ENCODE measurements at places on chromosomes 11 and 22.

- peak; percentile 61 for DNase-seq
Observed at GRCh38 chr11:105034813-105035620, at the start of gene CASP1. CASP1 (minus strand) TSS chr11:105035144; CDS start chr11:105035113, 31 bp downstream.

GRCh38 chr11:35622070-35622469 is 3.8 kb downstream of the FJX1 start:
- no peak for DNase-seq

DNA sequence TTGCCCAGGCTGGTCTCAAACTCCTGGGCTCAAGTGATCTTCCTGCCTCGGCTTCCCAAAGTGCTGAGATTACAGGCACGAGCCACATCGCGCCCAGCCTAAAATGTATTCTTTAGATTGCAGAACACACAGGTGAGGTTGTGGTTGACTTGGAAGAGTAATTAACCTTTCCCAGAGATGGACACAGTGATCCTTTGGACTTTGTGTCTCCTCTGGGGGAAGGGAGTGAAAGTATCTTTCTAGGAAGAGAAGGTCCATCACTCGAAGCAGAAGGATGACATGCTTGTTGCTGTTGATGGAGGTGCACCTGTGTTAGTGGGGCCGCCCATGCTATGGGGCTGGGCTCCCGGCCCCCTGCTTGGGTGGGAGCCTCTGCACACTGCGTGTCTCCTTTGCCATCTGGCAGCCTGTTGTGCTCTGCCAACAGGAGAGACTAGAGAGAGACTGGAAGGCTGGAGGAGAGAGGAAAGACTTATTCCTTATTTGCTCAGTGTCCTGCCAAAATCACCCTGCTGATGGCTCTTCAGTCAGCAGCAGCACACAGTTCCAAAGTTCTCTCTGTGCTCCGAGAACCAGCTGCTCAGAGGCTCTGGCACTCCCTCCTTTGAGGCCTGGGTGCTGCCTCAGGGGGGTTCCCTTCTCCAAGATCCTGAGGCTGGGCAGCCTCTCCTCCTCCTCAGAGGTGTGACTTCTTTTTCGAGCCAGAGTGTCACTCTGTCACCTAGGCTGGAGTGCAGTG is 33.1 kb upstream of the CYB5R3 start:
- DNase-seq = no peak

DNA sequence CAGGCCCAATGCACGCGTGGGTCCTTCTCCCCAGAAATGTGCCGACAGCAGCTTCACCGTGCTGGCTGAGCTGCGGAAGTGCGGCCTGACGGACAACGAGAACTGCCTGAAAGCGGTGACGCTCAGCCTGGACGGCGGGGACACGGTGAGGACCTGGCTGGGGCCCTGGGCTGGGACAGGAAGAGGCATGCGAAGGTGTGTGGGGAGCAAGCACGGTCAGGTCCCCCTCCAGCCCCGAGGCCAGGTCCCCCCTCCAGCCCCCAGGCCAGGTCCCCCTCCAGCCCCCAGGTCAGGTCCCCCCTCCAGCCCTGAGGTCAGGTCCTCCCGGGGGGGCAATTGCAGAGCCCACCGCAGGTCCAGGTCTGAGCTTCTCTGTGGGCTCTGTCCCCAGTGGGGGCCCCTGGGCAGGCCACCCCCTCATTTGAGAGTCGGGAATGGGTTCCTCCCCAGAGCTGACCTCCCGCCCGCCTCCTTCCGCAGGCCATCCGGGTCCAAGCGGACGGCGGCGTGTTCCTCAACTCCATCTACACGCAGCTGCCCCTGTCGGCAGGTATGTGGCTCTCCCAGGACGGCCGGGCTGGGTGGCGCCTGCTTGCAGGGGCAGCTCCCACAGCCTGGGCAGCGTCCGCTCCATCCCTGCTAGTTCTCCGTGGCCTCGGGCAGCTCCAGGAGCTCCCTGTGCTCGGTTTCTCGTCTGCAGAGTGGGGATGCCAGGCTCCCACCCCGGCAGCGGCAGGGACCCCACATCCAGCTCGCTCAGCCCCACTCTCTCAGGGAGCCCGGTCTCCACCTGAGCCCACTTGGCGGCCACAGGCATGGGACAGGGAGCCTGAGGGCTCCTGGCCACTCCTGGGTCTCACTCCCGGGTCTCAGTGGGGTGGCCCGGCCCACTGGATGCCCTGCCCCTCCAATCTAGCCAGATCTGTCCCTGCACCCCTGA is 7.9 kb downstream of the MUC5B start:
- DNase-seq = peak; percentile 26

GRCh38 chr22:39574779-39575551 is 4.4 kb downstream of the CACNA1I start:
- no peak for DNase-seq

- DNase-seq = no peak
Observed at GRCh38 chr11:2426826-2427521, 17.3 kb downstream of the TRPM5 start.

GRCh38 chr11:58640386-58641023 is 18.0 kb downstream of the CNTF start:
- no peak for DNase-seq

DNA sequence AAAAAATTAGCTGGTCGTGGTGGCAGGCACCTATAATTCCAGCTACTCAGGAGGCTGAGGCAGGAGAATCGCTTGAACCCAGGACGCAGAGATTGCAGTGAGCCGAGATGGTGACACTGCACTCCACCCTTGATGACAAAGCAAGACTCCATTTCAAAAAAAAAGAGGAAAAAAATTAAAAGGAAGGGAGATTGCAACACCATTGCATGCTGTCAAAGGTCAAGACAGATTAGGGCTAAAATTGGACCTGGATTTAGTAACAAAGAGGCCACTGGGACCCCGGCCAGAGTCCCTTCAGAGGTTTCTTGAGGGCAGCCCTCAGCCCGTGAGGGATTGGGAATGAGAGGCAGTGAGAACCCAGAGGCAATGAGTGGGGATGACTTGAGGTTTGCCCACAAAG is 8.2 kb upstream of the MAFF start:
- DNase-seq = no peak

- DNase-seq = no peak
Observed at GRCh38 chr11:119650251-119650650, 78.7 kb downstream of the NECTIN1 start.

DNA sequence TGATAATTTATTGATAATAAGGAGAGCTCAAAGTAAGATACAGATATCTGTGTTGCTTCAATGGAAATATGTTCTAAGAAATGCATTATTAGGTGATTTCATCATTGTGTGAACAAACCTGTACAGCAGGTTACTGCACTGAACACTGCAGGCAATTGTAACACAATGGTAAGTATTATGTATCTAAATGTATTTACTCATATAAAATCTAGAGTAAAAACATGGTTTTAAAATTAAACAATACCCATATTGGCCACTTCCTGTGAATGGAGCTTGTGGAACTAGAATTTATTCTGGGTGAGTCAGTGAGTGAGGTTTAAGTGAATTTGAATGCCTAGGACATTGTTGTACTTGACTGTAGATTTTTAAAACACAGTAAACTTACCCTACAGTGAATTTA is 722.9 kb upstream of the RAG2 start:
- no peak for DNase-seq

GRCh38 chr11:110903830-110904229 is 191.6 kb upstream of the ARHGAP20 start:
- DNase-seq = no peak

DNA sequence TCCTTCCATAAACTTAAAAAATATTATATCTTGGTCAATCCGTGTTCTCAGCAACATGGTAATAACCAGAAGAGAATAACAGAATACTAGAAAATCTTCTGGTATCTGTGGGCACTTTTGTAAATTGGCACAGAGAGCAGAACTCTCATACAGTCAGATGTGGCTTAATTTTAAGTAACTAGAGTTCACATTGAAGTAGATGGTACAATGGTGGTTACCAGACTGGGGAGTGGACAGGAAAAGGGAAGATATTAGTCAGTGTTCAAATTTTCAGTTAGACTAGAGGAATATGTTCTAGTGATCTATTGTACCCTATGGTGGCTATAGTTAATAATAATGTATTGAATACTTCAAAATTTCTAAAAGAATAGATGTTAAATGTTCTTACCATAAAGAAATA is 6.9 kb downstream of the OR52H1 start:
- no peak for DNase-seq

- peak; percentile 10 for DNase-seq
Observed at GRCh38 chr11:126338346-126339055, 17.0 kb upstream of the ST3GAL4 start.

- DNase-seq = peak; percentile 25
Observed at GRCh38 chr11:75768909-75769771, 562 bp downstream of the DGAT2 start.

- DNase-seq = no peak
Observed at GRCh38 chr11:614623-615503, 887 bp downstream of the IRF7 start.

- DNase-seq = no peak
Observed at GRCh38 chr22:39938509-39939111, 21.6 kb upstream of the TMA7B start.

- DNase-seq = no peak
Observed at GRCh38 chr22:27730641-27731433, 70.7 kb downstream of the MN1 start.

DNA sequence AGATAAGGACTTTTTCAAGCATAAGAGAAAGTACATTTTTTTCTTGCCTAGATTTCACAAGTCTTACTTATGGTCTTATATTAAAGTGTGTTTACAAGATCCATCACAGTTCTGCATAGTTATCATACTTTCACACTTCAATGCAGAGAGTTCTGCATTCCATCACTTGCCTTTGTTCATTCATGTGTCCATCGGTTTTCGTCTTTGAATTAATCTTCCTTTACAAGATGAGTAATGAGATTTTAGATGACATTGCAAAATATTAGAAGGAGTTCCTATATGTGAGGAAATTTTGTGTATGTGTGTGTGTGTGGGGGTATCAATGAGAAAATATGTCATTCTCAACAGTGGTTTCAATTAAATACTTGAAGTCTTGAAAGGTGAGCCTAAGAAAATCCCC is 98.1 kb upstream of the GUCY1A2 start:
- no peak for DNase-seq

- DNase-seq = no peak
Observed at GRCh38 chr11:61265357-61265756, 24.4 kb downstream of the PGA5 start.

- no peak for DNase-seq
Observed at GRCh38 chr11:67024966-67025365, 2.0 kb downstream of the SYT12 start.

DNA sequence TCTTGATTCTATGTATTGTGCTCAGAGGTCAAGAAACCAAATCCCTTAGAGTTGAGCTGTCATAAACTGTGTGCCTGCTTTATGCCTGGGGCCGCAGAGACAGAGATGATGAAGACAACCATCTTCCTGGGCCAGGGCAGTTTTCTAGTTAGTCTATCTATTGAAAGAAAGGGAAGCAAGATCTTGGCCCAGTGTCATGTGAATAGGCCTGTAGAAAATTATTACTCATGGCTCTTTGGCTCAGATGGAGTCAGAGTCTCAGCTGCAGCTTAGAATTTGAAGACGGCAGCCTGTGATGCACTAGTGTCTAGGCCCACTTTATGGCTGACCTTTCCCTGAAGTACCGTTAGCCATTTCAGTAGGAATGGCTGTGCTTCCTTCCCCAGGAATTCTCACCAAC is 112.0 kb downstream of the DBX1 start:
- DNase-seq = no peak

All from left hindlimb (tissue), 1 donor.